G401 (cell line): ENCODE measurements at places on chromosomes 6 and 20. TPM values are rescaled to one million over a fixed set of nuclear protein-coding genes. Genes with fewer than 3 reads are reported as not detected.

CLIC5 gene
- total RNA-seq = not detected in 2 replicates

DSP gene
- 118 and 161 TPM in 2 replicates for total RNA-seq

CST5 gene
- not detected in 2 replicates for total RNA-seq

F13A1 gene
- not detected in 2 replicates for total RNA-seq

GID8 gene
- total RNA-seq = 41.0 and 49.2 TPM in 2 replicates

LST1 gene
- not detected in 2 replicates for total RNA-seq

TCF21 gene
- not detected in 2 replicates for total RNA-seq

TAF4 gene
- total RNA-seq = 8.2 and 13.8 TPM in 2 replicates

MICA gene
- total RNA-seq = 40.3 and 44.1 TPM in 2 replicates

PNPLA1 gene
- not detected in 2 replicates for total RNA-seq

OVOL2 gene
- total RNA-seq = not detected in 2 replicates

CYP24A1 gene
- 0.27 TPM in 1 of 2 replicates, not detected in the other for total RNA-seq

GRM1 gene
- total RNA-seq = not detected in 2 replicates
